ENCODE measurements at places on chromosomes 7 and 10.
A peak's percentile ranks its signal among the peaks of the same experiment; 100 is the strongest.

DNA sequence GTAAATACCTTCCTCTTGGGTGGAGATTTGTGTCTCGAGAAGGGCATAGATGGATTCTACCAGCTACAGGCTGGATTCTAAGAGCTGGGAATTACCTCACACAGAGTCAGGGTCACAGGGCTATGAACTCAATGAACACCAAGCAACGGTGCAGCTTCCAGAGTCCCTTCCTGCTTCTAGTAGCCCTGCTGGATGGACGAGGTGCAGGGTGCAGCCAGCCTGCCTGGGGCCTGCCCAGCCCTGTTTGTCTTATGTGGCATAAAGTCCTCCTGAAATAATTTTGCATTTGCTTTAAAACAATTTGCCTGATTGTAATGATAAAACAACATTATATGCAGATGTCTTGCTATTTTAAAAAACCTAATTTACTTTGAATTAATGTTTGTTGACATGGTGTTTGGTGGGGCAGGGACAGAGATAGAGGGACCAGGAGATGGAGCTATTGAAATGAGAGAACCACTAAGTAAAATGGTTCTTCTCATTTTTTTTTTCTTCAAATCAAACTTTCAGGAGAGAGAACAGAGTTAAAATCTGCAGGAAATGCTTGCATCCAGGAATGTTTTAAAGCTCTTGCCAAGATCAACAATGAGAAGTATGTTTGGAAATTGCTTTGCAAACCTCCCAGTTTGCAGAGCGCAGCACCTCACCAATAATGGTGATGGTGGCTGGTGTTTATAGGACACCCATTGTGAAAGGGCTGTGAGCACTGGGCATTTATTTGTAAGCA lies 305.4 kb upstream of the PODXL start:
- peak; percentile 7 for DNase-seq

DNA sequence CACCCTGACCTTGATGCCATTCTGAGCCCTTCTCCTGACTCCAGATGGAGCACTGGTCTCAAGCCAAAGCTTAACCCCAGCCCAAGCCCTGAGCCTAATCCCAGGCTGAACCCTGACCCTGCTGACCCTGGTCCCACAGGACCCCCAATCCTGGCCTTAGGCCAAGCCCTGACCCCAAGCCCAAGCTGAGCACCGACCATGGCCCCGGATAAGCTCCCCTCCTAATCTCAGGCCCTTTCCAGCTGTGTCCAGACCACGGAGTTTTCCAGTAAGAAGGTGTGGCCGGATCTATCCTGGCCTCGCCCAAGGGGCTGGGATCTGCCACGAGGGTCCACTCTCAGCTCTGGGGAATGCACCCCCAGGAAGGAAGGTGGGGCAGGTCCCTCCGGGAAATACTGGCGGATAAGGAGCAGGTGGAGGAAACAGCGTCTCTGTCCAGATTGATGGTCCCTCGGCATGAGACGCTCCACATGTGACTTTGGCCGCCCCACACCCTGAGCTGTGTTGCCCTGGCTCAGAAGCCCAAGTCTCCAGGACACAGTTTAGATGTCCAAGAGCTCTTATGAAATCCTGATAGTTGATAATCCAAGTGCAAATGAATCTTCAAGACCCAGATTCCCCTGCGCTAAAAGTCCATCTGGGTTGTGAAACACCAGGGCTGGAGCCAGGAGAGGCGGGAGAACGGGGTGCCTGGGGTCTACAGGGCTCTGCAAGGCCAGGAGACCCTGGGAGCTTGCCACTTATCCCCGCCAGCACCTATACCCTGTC lies 10.4 kb downstream of the ELN start:
- DNase-seq: no peak

- no peak for DNase-seq
These were observed 251.4 kb upstream of the KLF14 start for GRCh38 chr7:130985361-130985760.

DNA sequence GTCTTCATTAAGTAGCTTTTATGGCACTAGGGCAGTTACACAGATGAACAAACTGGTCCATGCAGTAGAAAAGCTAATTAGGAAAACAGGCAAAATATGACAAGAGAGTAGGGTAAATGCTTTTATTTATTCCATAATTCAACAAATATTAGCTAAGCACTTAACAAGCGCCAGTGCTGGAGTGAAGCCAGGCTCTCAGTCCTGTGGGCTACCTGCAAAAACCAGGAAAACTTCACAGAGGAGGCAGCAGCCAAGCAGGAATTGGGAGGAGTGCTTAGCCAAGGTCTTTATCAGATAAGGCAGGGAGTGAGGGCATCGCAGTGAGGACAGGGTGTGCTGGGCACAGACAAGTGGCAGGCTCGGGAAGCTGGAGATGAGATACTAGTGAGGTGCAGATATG lies 4.9 kb upstream of the KAT6B start:
- peak; percentile 21 for DNase-seq

DNA sequence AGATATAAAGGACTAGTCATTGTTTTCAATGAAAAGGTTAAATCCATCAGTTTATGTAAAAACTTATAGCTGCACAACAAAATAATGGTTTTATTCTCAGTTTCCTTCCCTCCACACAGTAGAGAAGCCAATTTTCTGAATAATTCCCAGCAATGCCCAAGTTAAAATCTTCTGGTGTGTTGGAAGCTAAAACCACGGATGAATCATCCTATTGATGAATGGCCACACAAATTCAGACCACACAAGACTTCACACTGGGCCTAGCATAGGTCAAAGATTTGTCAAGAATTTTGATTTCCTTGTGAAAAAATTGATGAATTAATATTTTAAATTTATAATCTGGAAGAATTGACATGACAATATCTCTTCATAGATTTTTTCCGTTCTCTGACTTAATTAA lies 617.6 kb downstream of the INHBA start:
- no peak for DNase-seq

- DNase-seq: no peak
These were observed 145.5 kb downstream of the FANK1 start for GRCh38 chr10:126041804-126042231.

DNA sequence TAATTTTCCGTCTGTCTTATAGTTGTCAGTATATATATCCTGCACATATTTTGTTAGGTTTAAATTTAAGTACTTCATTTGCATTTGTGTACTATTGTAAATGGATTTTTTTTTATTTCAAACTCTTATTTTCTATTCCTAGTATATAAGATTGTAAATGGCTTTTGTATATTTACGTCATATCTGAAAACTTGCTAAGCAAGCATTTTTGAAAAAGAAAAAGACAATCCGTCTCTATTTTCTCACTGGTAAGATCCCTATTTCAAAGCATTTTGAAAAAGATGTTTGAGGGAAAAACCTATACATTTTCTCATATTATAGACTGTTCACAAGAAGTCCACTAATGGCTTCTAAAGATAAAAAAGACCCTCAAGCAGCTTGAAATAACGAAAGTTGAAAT lies 1.2 kb upstream of the LYZL1 start:
- DNase-seq: no peak

DNA sequence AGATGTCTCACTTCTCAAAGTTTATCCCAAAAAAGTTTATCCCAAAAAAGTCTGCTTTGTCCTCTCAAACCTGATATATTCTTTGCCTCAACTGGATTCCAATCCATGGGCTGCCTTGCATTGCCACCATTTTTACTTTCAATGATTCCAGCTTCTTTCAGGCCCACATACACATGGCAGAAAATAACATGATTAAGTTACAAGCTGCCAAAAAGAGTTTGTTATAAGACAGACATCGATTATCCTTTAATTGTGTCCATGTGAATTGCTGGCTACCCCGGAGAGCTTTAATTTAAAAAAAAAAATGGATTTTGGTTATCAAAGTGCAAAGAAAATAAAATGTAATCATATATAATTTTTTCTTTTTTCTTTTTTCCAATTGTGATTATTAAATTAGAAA lies 819.6 kb upstream of the SORCS1 start:
- DNase-seq: no peak

- no peak for DNase-seq
These were observed 51.7 kb downstream of the BZW2 start for GRCh38 chr7:16697507-16698199.

- DNase-seq: no peak
These were observed 41.1 kb downstream of the GLRX3 start for GRCh38 chr10:130177250-130177649.

DNA sequence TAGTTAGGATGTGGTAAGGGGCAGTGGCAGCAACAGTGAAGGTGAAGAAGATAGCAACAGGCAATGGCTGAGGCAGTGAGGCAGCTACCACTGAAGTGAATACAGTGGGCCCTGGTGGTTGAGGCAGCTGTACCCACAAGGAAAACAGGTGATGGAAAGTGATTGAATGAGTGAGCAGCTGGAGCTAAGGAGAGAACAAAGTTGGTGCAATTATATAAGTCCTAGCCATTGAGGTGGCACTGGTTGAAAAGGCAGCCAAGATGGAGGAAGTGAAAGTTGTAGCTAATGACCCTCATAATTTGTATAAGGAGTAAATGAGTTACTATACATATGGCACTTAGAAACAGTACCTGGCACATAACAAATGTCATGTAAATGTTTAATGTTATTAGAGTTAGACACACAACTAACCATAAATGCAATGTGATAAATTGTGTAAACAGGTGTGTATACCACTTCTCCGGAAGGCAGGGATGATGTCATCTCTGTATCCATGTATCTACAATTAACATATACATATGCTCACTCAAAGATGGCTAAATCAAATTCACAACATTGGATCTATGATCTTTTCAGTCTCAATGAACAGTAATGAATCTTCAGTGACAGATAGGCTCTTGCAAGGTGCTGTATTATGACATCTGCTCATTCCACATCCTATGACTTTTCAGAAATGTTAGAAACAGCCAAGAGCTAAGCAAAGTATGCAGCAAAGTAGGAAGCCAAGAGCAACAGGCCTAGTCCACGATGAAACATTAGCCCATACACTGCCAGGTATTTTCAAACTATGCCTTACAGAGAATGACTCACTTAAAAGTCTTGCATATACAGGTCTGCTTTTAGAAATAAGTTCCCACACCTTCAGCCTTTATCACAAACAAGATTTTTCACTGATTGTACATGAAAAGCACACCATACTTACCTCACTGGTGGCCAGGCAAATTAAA lies 10.7 kb downstream of the XPNPEP1 start:
- no peak for DNase-seq

DNA sequence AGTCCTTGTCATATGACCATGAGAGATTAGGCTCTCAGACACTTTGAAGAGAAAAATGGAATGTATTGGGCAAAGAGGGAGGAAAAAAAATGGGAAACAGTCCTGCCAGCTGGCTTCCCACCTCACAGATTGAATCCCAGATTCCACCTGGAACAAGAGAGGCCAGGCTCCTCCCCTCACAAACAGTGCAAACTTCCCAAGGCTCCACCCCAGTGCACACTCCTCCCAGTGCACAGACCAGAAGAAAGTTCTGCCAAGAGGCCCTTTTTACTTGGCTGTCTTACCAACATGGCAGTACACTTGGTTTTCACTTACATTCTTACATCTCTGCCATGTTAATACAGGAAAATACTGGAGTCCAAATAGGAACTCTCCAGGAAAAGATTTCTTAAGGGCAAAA lies 202.3 kb downstream of the AHR start:
- DNase-seq: no peak

DNA sequence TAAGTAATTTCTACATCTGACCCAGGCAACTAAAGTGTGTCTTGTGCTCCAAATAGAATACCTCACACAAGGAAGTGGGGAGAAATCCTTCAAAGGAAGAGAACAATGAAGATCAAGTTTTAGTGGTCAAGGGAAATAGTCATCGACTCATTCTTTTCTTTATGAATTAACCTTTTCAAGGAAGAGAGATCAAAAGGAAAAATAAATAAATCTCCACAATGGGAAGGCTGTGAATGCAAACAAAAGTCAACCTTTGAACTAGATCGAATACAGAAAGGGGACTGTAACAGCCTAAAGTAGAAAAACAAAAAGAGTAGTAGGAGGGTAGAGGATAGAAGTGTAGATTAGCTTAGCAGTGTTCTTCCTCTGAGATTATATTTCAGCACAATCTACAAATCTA lies 274.6 kb upstream of the COBL start:
- DNase-seq: no peak

GRCh38 chr10:123303581-123304337 lies 149.6 kb downstream of the BUB3 start:
- DNase-seq: no peak

DNA sequence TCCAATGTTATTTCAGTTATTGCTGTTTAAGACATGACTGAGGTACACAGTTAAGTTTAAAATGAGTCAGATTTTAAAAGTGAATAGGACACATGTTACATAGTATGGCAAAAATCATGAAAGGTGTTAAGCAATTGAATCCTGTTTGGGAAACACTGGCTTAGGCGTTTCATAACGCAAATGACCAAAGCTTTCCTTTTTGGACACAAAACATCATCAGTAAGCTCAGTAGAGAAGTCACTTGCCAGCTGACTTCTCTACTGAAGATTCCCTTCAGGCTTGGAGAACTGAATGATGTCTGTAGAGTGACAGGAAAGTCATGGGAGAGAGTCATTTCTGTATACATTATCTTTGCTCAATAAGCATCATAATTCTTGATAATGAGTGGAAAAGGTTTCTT lies 64.4 kb upstream of the RSBN1L start:
- DNase-seq: no peak

DNA sequence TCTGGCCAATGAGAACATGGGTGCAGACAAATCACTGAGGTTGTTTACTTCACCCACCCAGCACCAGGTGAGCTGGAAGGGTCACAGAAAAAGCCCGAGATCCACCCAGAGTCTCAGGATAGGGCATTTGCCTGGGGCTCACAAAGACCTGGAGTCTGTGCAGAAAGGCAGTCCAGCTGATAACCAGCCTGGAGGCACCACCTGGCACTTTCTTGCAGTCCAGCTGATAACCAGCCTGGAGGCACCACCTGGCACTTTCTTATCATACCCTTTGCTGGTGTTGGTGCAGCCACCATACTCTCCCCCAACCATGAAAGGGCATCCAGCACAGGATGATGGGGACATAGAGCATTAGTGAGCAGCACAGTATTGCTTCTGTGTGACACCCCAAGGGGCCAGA lies 104.1 kb downstream of the PPP1R3C start:
- DNase-seq: no peak

GRCh38 chr7:79221211-79221610 lies 232.3 kb downstream of the MAGI2 start:
- no peak for DNase-seq

GRCh38 chr7:85851571-85852193 lies 664.8 kb upstream of the SEMA3D start:
- DNase-seq: no peak

GRCh38 chr7:138833596-138833995 lies 35.6 kb upstream of the ATP6V0A4 start:
- DNase-seq: no peak

- no peak for DNase-seq
These were observed 18.0 kb upstream of the DUSP5 start for GRCh38 chr10:110479710-110480109.

Measured in NCI-H345 (cell line).